ENCODE measurements at places on chromosomes 12 and 14. TPM values are rescaled to one million over a fixed set of nuclear protein-coding genes. Genes with fewer than 3 reads are reported as not detected.

PTGER2 gene
- 0.77 TPM for total RNA-seq

SIX6 gene
- total RNA-seq = not detected

GPRC5A gene
- total RNA-seq = 0.98 TPM

DNA sequence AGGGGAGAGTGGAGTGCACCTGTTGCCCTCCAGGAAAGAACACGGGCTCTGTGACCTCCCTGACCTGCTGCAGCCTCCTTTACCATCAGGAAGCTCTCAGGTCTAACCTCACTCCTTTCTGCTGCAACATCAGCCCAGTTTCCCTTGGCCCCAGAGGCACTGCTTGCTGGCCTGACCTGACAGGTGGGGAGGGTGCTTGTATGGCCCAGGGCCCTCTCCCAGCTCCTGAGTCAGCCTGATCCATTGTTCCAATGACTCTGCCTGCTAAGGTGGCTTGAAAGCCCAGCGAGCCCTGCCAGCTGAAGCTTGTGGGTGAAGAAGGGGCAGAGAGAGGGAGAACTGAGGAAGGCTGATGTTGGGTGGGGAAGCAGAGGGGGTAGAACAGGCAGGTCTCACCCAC lies 13.2 kb upstream of the KRT78 start:
- ATAC-seq = no peak

- no peak for ATAC-seq
Observed at GRCh38 chr12:64912516-64913255, 88.2 kb downstream of the TBC1D30 start.

DNA sequence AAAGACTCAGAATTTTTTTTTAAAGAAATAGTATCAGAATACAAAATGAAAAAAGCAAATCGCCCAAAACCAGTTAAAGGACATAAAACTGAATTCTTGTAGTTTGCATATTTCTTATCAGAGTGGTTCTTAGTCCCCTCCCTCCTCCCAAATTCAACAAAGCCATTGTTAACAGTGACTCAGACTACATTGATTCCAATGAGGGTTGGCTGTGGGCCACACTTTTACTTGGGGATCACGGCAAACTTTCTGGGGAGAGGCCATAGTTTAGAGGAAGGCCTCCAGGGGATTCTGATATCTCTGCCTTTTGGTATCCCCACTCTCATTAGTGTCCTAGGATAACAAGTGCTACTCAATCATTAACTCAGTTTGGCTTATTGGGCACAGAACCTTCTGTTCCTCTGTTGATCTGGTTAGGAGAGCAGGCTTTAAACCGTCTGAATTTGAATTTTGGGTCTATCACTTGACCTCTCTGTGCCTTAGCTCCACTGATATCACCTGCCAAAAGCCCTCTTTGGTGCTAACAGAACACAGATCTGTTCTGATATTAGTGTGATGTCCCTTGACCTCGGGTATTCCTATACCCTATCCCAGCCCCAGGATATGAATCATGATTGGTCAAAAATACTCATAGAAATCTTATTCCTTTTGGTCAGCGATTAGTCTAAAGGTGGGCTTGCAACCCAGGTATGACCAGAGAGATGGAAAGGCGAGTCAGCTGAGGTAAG lies 45.2 kb upstream of the APPL2 start:
- no peak for ATAC-seq

DNA sequence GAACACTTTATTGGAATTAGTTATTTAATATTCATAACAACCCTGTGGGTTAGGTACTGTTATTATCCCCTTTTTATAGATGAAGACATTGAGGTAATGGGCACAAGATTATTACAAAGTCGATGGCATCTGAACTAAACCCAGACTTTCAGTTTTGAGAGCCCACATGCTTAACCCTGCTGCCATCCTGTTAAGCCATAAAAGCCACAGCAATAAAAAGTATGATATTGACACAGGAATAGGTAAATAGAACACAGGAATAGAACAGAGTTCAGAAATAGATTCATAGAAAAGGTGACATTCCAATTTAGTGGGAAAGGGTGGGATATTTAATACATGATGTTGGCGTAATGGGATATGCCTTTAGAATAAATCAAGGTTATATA lies 119.8 kb downstream of the SLC38A1 start:
- no peak for ATAC-seq

DNA sequence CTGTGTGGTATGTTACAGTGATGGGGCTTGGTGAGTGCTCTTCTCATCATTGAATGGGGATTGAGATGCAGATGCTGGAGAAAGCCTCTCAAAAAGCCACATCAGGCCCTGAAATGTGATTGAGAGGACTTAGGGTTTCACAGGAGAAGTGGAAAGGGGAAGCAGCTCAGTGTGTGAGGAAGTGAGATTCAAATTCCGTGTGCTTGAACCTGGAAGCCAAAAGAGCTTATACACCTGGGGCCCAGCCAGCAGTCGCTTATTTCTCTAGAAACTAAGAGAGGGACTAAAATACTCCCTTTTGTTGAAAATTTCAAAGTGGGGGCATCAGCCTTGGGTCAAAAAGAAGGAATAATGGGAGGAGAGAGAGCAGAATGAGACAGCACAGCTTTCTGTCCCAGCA lies 39.1 kb upstream of the GZMB start:
- ATAC-seq = no peak

- peak; percentile 92 for ATAC-seq
Observed at GRCh38 chr14:51507906-51508511, 143.7 kb upstream of the FRMD6 start.

DNA sequence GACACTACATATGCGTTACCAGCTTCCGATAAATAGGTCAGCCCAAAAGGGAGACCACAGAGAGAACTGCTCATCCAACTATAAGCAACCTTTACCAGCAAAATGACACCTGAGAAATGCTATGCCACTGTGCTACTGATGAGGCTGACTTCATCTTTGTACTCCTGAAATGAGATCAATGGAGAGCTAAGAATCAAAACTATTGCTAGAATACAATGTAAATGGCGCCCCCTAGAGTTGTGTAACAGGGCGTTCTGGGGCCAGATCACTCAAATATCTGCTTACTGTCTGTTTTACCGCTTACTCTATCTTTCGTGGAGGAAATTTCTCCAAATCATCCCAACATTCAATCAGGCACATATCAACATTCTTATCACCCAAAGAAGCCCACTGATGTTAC lies 4.6 kb downstream of the ZNF384 start:
- ATAC-seq = no peak

DNA sequence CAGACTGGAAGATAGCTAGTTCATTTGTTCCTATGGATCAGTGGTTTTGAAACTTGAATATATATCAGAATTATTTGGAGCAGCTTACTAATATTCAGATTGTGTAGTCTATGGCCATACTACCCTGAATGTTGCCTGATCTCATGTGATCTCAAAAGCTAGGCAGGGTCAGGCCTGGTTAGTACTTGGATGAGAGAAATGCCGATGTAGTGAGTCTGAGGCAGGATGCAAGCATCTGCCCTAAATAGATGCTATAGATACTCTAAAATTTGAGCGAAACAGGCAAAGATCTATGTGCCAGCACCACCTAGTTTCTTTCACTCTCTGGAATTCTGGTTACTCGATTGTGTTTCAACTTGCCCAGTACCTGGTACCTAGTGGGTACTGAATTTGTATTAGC lies 40.9 kb downstream of the FRMD6 start:
- ATAC-seq = no peak

DNA sequence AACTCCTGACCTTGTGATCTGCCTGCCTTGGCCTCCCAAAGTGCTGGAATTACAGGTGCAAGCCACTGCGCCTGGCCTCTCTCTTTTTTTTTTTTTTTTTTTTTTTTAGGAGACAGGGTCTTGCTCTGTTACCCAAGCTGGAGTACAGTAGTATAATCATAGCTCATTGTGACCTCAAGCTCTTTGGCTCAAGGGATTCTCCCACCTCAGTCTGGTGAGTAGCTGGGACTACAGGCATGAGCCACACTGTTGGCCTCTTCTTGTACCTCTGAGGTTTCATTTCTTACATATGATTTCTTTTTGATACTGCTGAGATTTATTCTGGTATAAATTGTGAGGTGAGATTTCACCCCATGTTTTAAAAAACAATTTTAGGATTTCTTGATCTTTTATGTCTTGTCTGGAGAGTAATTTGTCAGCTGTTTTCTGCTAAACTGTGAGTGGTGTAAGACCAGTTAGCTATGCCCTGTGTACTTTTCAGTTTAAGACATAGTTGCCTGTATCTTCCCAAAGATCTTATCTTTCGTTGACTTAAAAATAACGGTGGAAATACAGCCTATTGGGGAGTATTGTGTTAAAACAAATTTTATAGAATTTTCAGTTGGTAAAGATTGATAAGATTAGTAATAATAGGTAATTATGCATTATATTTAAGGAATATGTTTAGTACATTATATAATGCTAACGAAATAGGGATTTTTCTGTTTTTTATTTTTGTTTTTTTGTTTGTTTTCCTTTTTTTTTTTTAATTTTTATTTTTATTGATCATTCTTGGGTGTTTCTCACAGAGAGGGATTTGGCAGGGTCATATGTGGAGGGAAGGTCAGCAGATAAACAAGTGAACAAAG lies 31.7 kb downstream of the WDR20 start:
- no peak for ATAC-seq

- ATAC-seq = no peak
Observed at GRCh38 chr14:30330033-30330432, 228.9 kb upstream of the G2E3 start.

DNA sequence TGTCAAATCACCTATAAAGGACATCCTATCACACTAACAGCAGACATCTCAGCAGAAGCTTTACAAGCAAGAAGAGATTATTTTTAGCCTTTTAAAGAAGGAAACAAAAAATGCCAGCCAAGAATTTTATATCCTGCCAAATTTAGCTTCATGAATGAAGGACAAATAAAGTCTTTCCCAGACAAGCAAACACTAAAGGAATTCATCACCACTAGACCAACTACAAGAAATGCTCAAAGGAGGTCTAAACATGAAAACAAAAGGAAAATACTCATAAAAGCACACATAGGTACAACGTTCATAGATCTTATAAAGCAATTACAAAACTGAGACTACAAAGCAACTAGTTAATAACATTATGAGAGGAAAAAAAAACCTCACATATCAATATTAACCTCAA lies 20.7 kb upstream of the STAB2 start:
- no peak for ATAC-seq

- no peak for ATAC-seq
Observed at GRCh38 chr12:68798882-68799234, 9.1 kb upstream of the MDM2 start.

DNA sequence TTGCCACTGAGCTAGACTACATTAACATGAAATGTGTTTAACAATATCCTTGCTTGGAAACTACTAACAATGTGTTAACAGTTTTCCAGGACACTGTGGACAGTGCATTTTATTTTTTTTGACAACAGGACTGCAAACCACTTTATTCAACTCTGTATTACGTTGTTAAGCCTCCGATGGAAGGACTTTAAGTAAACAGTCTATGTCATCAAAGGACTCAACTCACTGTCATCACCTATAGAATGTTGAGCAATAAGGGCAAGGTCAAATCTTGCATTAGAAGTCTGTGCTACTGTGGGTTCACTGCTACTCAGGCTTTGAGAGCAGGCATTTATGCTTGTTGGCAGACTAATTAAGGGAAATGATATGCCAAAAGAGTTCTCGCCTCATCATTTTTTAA lies 483.7 kb downstream of the FLRT2 start:
- ATAC-seq = peak; percentile 67

DNA sequence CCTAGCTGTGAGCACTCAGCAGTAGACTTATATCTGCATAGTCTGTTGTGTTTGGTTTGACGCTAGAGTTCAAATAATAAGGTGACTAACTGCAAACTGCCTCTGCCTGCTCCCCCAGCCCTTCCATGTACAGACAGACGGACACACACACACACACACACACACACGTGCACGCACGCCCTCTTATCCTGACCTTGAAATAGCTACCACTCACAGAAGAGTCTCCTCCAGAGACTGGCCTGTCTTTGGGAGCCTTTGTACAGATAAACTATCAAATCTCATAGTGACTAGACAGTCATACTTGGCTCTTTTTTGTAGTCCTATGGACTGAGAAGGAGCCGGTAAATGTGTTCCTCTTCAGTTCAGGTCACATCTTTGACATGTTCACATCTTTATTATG lies 158.4 kb downstream of the FBXL14 start:
- no peak for ATAC-seq

DNA sequence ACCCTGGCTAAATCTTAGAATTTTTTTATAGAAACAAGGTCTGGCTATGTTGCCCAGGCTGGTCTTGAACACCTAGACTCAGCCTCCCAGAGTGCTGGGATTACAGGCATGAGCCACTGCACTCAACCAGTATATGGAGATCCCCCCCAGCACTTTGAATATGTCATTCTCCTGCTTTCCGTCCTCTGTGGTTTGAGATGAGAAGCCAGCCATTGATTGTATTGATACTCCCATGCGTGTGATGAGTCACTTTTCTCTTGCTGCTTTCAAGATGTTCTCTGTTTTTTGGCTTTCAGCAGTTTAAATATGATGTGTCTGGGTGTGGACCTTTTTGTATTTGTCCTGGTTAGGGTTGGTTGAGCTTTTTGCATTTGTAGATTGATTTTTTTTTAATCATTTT lies 75.2 kb upstream of the DNM1L start:
- ATAC-seq = no peak

DNA sequence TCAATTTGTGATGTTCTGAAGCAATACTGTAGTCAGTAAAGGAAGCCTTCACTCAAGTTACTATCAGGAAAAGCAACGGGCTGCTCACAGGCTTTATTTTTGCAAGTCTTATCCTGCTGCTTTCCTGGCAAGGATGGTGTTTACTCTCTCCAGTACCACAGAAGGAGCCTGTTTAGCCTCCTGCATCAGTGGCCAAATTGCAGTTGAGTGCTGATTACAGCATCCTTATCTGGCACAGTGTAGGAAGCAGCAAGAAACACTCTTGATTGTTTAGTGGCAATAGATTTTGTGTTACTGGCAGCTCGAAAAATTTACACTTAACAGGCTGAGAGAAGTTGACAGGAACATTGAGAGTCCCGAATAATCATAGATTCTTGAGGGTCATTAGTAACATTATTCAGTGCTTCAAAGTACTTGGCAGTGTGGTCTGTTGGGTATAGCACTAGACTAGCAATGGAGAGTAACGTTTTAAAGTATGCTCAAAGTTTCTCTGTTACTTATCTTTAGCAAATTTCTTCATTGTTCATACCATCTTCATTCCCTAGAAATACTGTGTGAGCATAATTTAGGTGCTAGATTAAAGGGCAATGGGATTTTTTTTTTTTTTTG lies 11.7 kb downstream of the TULP3 start:
- ATAC-seq = peak; percentile 29

DNA sequence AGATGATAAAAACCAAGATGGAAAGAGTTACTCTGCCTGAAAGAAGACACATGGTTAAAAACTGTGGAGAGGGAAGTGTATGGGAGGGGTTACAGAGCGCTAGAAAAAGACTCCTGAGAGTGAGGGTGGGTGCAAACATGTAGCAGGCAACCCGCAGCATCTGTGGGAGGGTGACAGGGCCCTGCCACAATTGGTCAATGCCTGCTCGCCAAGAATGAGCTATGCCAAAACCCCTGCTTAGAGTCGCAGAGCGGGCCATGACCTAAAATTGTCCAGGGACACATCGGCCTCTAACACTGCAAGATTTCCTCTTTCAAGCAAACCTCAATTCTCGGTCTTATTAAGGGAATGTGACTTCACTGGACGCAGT lies 700 bp downstream of the PRKAG1 start:
- ATAC-seq = peak; percentile 12
